ENCODE measurements at places on chromosomes 11 and 22.

DNA sequence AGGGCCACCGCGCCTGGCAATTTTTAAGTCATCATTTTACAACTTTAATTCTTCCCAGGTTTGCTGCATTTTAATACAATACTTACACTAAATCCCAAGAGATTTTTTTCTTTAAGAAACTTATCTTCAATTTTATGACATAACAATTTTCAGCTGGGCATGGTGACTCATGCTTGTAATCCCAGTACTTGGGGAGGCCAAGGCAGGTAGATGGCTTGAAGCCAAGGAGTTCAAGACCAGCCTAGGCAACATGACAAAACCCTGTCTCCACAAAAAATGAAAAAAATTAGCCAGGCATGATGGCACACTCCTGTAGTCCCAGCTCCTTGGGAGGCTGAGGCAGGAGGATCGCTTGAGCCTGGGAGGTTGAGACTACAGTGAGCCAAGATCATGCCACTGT, 38.8 kb downstream of the CLDN25 start:
- no peak for DNase-seq

GRCh38 chr11:8768625-8769333, 86.2 kb downstream of the RPL27A start:
- DNase-seq: no peak

- DNase-seq: no peak
Observed at GRCh38 chr11:93476796-93477195, 66.4 kb downstream of the SMCO4 start.

DNA sequence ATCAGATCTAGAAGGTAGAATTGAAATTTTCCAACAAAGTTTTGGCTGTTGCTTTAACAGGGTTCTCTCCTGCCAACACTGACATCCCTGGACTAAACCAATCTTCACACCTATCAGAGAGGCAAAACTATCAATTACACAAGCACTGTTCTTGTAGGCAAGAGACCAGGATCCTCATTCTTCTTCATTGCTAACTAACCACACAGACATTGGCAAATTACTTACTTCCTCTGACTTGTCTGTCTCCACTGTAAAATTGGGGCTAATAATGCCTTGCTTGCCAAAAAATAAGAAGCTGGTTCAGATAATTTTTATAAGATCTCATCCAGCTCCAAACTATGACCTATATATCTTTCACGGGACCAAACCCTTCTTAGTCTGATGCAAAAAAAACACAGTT, 93.8 kb upstream of the DDI1 start:
- DNase-seq: no peak

GRCh38 chr11:110069158-110069737, 23.9 kb upstream of the ZC3H12C start:
- no peak for DNase-seq

GRCh38 chr11:40161854-40162410, 1297.5 kb downstream of the LRRC4C start:
- DNase-seq: no peak

DNA sequence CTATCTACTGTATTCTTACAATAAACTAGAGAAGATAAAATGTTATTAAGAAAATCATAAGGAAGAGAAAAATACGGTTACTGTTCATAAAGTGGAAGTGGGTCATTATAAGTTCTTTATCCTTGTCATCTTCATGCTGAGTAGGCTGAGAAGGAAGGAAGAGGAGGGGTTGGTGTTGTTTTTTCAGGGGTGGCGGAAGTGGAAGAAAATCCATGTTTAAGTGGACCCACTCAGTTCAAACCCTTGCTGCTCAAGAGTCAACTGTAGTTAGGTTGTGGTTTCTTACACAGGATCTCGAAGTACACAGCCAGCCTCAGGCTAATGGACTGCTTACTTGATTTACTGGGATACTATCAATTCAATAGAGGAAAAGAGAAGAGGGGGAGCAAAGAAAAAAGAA, 63.1 kb downstream of the PIWIL4 start:
- no peak for DNase-seq

GRCh38 chr22:31618471-31619176, 43.4 kb downstream of the PISD start:
- DNase-seq: no peak

DNA sequence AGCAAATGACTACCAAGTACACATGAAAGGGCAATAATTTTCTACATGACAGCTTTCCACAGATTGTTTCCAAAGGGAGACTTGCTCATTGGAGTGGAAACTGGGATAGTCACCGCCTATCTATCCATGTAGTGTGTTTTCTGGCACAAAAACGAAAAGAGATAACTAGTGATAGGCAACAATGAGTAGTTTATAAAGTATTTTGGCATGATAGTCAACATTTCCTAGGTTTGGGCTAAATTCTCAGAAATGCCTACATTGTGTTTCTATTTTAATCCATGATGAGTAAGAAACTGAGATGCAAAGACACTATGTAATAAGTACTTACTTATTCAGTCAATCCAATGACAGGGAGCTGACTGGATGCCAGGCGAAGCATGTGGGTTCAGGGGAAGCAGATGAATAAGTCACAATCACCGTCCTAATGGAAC, 1129.1 kb downstream of the DLG2 start:
- no peak for DNase-seq

- no peak for DNase-seq
Observed at GRCh38 chr11:35281169-35281688, 138.1 kb downstream of the SLC1A2 start.

DNA sequence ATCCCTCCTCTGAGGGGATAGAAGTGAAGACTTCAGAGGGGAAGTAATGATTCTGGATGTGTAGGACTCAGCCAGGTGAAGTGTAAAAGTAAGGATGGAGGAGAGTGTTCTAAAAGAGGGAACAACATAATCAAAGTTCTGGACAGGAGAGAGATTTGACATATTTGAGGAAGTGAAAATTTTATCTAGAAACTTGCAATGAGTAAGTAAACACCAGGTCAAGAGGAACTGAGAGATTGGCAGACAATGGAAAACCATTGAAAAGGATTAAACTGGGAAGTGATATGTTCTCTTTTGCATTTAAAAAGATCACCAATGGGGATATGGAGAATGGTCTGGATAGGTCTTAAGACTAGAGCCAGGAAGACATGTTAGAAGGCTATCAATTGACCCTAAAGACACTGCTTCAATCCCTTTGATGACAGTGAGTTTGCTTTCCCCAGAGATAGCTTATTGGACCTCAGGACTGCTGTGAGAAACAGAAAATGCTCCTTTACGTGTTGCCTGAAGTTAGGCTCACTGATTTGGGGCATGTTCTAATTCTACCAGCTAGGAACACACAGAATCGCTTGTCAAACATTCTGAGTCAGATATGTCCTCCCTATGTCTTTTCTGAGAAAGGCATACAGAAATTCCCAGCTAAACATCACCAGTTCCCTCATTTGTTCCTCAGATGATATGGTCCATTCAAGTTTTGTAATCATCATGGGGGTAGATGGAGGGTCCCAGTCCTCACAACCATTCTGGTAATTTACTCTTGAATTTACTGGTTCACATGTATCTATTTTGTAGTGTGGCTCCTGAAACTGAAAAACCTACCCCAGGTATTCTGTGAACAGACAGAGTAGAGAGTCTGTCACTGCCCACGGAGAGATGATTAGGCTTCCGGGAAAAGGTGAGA, 144.9 kb downstream of the MAML2 start:
- no peak for DNase-seq

- DNase-seq: no peak
Observed at GRCh38 chr22:33112580-33112979, 54.4 kb upstream of the SYN3 start.

GRCh38 chr22:28346308-28346707, 333.3 kb downstream of the TTC28 start:
- DNase-seq: no peak

- DNase-seq: no peak
Observed at GRCh38 chr11:30583476-30584280, 2.5 kb downstream of the MPPED2 start.

GRCh38 chr22:29762263-29762662, 4.5 kb downstream of the ZMAT5 start:
- no peak for DNase-seq

- DNase-seq: no peak
Observed at GRCh38 chr11:126413426-126413825, 57.9 kb downstream of the ST3GAL4 start.

- no peak for DNase-seq
Observed at GRCh38 chr11:8229299-8230177, 34.1 kb downstream of the LMO1 start.

DNA sequence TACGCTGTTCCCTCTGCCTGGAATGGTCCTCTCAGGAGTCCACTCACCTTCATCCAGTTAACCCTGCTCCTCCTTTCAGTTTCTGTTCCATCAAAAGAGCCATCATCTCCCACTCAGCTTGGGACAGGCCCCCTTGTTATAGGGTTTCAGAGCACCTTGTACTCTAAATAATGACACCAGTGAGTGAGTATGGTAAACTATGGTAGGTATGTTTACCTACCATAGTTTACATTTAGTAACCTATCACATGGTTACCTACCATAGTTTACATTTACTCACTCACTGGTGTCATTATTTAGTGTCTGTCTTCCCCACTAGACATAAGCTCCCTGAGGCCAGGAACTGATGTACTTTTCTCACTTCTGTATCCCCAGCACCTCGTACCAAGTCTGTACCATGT, 130.2 kb upstream of the SESN3 start:
- DNase-seq: no peak
